GM19239 (cell line): ENCODE measurements at places on chromosomes 4 and X.

DNA sequence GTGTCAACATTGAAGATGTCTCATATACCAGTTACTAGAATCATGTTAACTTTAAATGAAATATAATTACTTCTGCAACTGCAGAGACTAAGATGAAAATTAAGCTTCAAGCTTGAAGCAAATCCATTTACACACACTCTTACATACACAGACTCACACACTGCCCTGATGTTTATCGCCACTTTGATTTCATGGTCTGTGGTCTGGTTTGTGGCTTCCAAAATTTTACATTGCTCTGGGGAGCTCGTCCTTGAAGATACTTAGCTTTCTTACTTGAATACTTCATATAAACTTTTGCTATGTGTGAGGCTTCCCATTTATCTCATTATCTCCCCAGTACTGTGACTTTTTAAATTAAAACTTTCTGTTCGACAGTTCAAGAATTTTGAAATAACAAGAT, 35.8 kb downstream of the ARHGEF38 start:
- no peak for DNase-seq

DNA sequence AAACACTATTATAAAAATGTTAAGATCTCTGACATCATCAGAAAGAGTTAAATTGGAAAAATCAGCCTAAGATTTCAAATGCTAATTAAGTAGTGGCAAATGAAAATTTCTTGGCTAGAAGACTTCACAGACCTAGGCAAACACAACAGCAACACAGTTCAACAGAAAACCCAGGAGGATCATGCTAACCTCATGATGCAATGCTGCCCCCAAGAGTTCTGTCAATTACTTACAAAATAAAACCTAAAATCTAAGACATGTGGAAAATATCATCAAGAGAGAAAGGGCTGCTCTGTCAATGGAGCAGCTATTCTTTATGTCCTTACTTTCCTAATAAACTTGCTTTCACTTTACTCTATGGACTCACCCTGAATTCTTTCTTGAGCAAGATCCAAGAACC, 21.0 kb downstream of the S100G start:
- peak; percentile 3 for DNase-seq

GRCh38 chr4:106451091-106451490, 82.5 kb upstream of the GIMD1 start:
- no peak for DNase-seq

DNA sequence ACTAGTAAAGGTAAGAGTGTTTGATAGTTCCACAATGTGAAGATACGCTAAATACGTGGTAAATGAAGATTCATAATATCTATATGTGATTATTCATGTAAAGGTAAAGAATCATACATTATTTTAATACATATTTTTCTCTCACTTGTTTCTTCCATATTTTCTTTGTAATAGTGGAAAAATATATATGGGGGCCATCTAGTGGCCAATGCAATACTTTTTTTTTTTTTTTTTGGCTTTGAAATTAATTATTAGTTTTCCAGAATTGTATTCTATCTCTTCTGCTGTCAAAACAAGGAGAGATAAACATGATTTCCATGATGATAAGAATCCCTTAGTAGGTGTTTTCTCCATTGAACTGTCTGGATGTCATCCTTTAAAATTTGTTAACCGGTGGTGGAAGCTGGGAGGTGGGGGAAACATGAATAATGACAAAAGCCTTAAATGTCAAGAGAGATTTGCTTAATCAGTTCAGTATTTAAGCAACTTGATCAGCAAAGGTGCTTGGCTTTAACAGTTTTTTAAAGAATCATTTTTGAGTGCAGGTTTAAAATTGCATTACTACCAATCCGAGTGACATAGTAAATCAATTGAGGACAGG, 508.7 kb upstream of the HTR2C start:
- DNase-seq: no peak

GRCh38 chr4:121913667-121914066, 38.2 kb downstream of the TRPC3 start:
- no peak for DNase-seq

GRCh38 chrX:78105944-78106650, 2.0 kb downstream of the PGK1 start:
- no peak for DNase-seq

DNA sequence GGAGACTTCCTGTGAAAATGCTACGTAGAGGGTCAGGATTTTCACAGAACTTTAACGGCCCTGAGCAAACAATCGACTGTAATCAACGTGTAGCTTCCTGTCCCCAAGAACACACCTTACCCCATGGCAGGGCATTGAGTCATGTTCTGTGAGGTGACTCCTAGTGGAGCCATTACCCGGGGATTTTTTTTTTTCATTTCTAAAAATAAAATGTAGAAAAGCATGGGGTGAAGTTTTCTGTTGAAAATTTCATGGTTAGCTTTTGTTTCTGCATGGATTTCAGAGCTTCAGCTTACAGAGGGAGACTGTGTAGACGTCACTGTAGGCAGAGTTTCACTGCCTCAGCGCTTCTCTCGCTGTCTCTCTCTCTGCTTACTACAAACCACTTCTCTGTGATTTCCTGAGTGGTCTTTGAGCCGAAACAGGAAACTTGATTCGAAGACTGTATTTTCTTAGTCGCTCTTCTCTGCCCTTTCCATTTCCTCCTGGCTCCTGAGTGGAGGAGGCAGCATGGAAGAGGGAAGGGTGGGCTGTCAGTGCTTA, 111.7 kb downstream of the NFKB1 start:
- no peak for DNase-seq

GRCh38 chrX:128975745-128976144, 547.5 kb downstream of the SMARCA1 start:
- no peak for DNase-seq

GRCh38 chr4:114626196-114626595, 27.6 kb downstream of the UGT8 start:
- DNase-seq: no peak

DNA sequence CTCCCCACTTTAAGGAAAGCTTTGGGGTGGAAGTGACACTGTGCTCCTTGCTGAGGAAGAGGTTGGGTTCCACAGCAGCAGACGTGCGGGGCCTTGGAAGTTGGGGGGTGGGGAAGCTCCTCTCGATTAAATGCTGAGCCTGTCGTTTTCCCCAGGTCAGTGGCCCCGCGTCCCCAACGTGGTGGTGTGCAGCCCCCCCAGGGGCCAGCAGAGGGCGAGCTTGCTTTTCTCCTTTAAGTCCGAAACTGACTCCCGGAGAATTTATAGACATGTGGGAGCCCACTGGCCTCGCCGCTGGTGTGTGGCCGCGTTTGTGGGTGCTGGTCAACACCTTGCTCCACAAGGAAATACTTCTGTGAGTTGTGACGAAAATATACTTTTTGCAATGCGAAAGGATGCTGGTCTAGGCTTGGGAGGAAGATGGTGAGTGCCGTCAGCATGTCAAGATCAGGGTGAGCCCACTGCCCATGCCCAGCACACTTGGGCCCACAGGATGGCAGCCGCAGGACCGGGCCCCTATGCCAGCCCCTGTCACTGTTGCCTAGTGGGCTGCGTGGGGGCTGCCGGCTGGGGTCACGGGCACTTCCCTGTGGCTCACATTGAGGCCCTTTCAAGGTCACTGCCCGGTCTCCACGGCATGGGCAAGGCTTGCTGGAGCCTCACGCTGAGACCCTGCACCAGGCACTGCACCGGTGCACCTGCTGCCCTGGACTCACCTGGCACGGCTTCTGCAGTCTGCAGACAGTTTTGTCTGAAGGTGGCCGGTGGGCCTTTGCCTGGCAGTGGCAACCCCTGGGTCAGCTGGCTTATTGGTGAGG, 9.4 kb downstream of the UVSSA start:
- peak; percentile 69 for DNase-seq

DNA sequence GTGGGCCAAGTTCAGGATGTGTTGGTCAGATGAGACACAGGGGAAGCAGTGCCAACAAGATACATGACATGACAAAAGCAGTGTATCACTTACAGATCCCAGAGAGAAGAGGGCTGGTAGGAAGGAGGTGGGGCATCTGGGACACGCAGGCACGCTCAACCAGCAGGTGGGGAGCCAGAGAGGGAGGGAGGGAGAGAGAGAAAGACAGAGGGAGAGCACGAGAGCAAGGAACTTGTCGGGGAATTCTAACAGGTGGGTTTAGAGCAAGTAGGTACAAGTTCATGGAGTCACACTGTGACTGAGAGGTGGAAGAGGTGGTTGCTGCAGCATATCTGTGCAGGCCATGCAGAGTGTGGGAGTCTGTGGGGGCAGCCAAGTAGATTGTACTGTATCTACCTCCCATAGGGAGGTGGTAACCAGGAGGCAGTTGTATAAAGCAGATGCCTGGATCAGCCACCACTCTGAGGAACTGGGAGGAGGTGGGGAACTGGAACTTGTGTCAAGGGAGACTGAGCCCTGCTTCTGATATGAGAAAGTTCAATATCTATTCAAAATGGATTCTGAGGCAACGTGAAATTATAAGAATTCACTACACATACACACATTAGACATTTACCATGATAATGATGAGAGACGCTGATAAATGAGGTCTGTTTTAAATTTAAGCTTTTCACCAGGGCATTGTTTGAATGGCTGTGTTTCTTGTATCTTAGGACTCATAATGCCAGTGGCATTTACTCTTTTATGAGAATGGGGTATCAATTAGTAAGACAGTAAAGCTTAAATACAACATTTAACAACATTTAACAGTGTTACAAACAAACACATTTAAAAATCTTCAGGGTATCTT, 43.7 kb downstream of the BBS12 start:
- no peak for DNase-seq
